ENCODE measurements at places on chromosomes 1 and 21. TPM values are rescaled to one million over a fixed set of nuclear protein-coding genes. Genes with fewer than 3 reads are reported as not detected.

The CRYBG2 gene
- under 0.01 TPM for total RNA-seq

The TTC22 gene
- total RNA-seq: not detected

The SLC45A1 gene
- total RNA-seq: 2.0 TPM

The RNF207 gene
- total RNA-seq: 16.6 TPM

The AGBL4 gene
- not detected for total RNA-seq

The S100A7 gene
- total RNA-seq: not detected

The PTPRF gene
- total RNA-seq: 34.4 TPM

The RNASEL gene
- 13.4 TPM for total RNA-seq

The LCE2C gene
- not detected for total RNA-seq

The TFF2 gene
- not detected for total RNA-seq

The AXDND1 gene
- 0.28 TPM for total RNA-seq

The DUSP10 gene
- total RNA-seq: 29.4 TPM

The MYBPH gene
- 0.14 TPM for total RNA-seq

The TFF1 gene
- not detected for total RNA-seq

The DIO1 gene
- not detected for total RNA-seq

The CASQ2 gene
- total RNA-seq: under 0.01 TPM

The CNKSR1 gene
- total RNA-seq: not detected

The DIRAS3 gene
- 2.8 TPM for total RNA-seq

The FAM177B gene
- not detected for total RNA-seq

The KCND3 gene
- 0.57 TPM for total RNA-seq

The PLA2G4A gene
- total RNA-seq: 28.4 TPM

The ARMH1 gene
- 0.71 TPM for total RNA-seq

The AMIGO1 gene
- total RNA-seq: 1.6 TPM

The CYP4A11 gene
- not detected for total RNA-seq

The FTCD gene
- total RNA-seq: 0.14 TPM

The LRRC39 gene
- total RNA-seq: 0.46 TPM

The ADAMTSL4 gene
- 3.6 TPM for total RNA-seq

The PPIAL4G gene
- total RNA-seq: not detected

The KLHDC9 gene
- total RNA-seq: 1.8 TPM

The C1QTNF12 gene
- total RNA-seq: 0.83 TPM

The SH2D1B gene
- not detected for total RNA-seq

The C1orf185 gene
- not detected for total RNA-seq

The TRIM46 gene
- 2.5 TPM for total RNA-seq

The OPTC gene
- total RNA-seq: not detected

The C1orf105 gene
- total RNA-seq: not detected

The GNAT2 gene
- total RNA-seq: 0.28 TPM

The BNIPL gene
- 0.14 TPM for total RNA-seq

The RAB42 gene
- 3.6 TPM for total RNA-seq

The ELAVL4 gene
- under 0.01 TPM for total RNA-seq

The KCNJ9 gene
- total RNA-seq: under 0.01 TPM

The ZNHIT6 gene
- total RNA-seq: 12.2 TPM

The GUCA2A gene
- not detected for total RNA-seq

The OMA1 gene
- 28.2 TPM for total RNA-seq

The SMPDL3B gene
- total RNA-seq: not detected

Data from smooth muscle cell of bladder (primary cell).